ENCODE measurements at places on chromosomes 1 and 21.
A peak's percentile ranks its signal among the peaks of the same experiment; 100 is the strongest.

DNA sequence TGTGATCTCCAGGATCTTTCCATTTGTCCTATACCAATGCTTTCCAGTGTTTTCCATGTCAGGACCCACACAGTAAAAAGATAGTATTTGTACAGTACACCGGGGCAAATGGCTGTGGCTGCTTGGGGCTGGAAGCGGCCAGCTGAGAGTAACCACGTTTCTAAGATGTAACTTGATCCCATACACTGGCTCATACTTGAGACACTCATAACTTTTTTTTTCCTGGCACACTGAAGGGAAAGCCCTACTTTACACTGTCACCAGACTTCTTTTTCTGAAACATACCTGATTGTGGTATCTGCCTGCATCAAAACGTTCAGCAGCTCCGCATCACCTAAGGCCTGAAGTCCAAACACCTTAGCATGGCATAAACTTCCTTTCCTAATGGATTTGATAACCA is 21.6 kb downstream of the VPS13D start:
- DNase-seq, result no peak

GRCh38 chr1:55196433-55197035 is 18.6 kb downstream of the USP24 start:
- no peak for DNase-seq

- DNase-seq, result no peak
These were observed 36.1 kb downstream of the EIF2D start for GRCh38 chr1:206575894-206576737.

DNA sequence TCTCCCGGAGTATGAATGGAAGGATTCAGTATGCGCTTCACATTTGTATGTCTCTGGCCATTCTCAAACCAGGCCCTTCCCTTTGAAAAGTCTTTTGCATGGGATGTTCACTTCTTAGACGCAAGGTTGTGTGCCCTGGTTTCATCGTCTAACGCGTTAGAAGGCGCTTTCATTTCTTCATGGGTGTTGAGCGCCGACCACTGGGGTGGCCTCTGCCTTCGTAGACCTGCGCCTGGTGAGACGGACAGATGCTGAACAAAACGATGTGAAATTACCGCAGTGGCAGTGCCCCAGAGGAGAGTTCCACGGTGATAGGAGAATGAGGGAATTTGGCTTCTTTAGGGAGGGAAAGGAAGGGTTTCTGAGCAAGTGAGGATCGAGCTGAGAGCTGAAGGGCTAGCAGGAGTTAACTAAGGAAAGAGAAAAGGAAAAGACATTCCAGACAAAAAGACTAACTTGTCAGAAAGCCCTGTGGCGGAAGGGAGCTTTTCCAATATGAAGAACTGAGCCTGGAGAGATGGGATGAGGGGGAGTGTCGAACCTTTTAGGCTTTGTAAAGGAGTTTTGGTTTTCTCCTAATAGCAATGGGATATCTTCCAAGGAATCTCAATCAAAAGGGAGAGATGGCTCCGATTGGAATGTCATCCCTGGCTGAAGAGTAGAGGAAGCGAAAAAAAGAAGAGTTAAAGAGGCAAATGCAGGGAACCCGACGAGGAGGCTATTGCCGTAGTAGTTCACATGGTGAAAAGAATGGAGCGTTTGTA is 951 bp downstream of the GGPS1 start:
- DNase-seq, result peak; percentile 55

DNA sequence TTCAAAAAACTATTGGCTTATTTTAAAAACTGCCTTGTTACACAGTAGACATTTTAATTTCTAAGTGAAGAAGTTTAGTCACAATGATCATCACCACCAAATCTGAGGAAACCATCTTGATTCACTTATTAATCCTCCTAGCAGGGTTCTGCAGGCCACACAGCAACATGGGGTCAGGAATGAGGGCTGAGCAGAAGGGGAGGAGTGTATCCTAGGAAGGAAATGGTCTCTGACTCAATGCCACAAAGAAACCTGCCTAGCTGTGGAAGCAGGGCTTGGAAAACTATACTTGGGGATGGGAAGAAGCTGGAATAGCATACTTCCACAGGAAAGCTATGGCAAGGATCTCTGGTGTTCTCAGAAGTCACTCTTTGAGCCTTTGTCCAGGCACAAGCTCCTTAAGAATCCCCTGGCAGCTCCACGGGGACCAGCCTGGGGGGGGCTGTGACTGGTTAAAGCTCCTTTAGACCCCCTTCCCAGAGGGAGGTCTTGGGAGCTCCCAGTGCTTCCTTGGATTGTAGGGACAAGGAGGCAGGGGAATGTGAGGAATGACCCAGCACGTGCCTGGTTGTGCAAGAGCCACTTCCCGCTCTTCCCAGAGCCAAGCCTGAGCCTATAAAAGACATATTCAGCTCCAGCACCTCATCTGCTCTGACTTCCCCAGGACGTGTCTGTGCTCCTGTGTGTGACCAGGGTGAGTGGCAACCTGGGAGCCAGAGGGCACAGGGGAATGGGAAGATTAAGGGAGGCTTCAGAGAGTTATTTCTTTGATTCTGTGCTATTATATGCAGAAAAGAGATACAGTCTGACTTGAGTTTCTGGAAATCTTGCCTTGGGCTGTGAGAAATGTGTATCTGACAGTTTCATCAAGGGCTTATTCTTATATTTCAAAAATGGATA is at the start of gene LCE2A:
TSS of gene LCE2A (plus strand) at position 645 of the 900 bp plus-strand sequence. CDS start 557 bp downstream, outside the sequence.
- DNase-seq, result no peak

DNA sequence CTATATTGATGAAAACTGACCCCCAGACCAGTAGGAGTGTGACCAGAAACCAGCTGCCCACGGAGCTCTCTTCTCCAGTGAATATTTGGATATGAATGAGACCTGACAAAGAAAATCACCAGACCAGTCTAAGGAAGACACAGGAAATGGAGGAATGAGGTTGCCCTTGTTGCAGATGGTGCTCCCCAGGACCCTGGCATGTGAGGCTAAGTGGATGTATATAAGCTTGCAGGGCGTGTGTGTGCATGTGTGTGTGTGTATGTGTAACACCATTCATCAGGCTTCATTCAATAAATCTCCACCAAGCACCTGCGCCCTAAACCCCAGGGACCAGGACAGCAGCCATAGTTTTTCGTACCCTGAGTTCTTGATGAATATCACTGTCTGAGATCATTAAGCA is 14.4 kb downstream of the PHLDA3 start:
- no peak for DNase-seq

DNA sequence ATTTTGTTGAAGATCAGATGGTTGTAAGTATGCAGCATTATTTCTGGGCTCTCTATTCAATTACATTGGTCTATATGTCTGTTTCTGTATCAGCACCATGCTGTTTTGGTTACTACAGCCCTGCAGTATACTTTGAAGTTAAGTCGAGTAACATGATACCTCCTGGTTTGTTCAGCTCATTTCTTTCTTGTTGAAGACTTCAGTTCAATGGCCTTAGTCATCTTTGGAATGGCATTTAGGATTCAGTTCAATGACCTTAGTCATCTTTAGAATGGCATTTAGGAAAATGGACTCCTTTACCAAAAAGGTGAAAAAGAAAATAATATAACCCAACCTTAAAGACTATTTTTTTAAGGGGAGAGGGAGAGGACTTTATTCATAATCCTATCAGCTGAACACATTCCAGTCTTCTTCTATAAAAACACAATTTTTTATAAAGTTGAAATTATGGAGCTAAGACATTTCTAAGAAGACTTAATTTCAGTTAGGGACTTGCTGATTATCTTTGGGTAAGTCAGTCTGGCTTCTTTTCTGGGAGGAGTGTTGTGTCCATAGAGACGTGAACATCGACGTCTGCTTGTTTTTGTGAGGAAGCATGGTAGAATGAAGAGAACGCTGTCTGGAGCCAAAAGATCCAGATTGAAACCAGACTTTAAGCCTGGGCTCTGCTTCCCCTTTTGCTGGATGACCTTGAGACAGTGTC is 48.3 kb downstream of the DDR2 start:
- no peak for DNase-seq

GRCh38 chr1:61436016-61436415 is 288.9 kb downstream of the TM2D1 start:
- no peak for DNase-seq

GRCh38 chr21:21845901-21846300 is 847.7 kb downstream of the NCAM2 start:
- no peak for DNase-seq

- DNase-seq, result peak; percentile 98
These were observed 4.4 kb downstream of the ENTREP3 start for GRCh38 chr1:155250633-155251449.

GRCh38 chr21:45257673-45258341 is 29.9 kb downstream of the POFUT2 start:
- no peak for DNase-seq

DNA sequence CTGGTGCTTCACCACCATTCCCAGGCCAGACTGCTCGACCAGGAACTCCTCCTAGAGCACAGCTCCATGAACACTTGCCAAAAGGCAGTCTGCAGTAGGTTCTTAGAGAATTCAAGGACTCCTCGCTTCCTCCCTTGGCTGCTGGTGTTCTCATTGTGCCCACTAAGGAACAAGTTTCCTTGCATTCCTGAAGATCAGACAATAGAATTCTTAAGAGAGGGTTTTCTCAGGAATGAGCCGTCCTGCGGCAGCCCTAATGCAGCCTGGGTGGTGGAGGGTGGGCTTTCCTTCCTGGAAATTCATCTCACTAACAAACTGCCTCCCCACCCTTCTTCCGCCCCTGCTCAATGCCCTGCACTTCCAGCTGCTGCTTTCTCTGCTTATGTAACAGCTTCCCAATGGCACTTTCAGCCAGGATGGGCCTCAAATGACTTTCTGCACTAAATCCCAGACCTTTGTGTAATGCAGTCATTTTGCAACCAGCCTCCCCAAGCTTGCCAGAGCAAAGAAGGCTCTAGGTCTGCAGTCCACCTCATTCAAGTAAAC is 287.9 kb downstream of the PLPP3 start:
- no peak for DNase-seq

DNA sequence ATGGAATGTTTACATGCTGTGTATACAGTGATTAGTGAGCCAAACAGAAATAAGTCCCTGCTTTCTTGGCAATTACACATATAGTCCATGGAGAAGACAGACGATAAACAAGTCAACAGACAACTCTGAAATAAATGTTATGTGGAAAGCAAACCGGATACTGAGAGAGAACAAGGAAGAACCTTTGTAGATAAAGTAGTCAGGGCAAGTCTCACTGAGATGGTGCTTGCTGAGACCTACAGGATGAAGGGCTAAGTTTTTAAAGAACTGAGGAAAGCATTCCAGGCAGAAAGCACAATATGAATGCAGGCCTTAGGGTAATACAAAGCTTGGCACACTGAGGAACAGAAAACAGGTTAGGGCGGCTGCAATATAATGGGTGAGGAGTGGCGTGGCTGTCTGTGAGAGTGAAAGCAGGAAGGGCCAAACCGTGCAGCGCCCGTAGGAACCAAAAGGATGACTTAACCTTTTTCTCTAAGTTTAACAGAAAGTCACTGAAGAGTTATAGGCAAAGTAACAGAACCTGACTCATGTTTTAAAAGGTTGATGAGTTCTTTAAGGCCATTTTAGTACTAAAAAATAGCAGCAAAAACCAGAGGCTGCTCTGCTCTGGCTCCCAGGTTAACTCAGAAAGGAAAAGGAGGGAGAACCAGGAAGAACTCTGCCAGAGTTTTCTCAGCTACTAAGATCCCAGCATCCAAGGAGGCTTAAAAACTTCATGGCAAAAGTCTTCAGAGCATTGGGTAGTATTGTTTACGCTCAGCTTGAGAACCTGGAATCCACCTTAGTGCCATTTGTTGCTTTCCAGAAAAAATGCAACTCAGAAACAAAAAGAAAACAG is 8.7 kb upstream of the TTF2 start:
- DNase-seq, result peak; percentile 39

DNA sequence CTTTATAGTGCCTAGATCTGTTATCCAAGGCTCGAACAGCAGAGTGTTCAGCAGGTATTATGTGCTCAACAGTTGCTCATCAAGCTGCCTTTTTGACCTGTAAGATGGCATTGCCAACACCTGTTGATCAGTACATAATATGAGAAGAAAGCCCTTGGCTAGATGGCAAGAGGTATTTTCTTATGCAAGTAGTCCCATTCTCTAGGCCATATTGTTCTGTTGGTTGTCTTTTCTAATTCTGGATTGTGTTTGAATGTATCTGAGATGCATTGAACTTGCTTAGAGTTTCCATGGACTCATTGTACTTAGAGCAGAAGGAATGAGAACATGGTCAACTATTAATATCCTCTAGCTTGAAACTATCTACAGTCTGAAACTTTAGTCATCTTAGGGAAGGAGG is 57.4 kb downstream of the LRRC8D start:
- no peak for DNase-seq

- no peak for DNase-seq
These were observed 20.2 kb downstream of the PCSK9 start for GRCh38 chr1:55059302-55060132.

- DNase-seq, result no peak
These were observed 14.0 kb downstream of the RUNX1 start for GRCh38 chr21:35035116-35035515.

DNA sequence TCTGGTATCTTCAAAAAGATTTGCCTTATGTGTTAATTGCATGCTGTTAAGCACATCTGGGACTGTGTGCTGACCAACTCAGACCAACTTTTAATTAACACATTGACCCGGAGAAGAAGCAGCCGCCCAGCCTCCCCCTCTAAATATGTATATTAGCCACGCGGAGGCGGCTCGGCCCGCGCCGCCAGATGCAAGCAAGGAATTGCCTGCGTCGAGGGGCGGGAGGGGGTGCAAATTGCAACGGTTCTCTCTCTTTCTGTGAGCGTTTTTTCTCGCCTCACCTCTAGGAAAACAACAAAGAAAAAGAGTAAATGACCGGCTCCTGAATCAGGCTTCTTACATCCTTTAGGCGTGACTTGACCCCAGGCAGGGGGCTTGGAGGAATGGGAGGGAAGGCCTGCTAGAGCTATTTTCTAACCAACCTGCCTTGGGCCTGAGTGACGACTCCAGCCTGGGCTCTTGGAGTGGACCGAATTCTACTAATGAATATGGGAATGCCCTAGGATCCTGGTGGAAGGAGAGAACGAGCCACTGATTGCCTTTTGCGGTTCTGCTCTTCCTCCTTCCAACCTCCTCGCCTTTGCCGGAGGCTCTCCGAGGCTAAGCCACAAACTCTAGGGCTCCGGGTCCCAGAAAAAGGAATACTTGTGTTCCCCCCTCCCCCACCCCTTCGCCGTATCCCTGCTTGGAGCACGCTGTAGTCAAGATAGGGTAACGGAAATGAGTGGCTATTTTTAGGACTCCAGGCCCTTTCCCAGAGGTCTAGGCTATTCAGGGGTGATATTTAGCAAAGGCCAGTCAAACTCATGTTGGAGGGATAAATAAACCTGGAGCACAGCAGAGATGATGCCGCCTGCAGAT is 417.0 kb upstream of the ESRRG start:
- DNase-seq, result no peak

DNA sequence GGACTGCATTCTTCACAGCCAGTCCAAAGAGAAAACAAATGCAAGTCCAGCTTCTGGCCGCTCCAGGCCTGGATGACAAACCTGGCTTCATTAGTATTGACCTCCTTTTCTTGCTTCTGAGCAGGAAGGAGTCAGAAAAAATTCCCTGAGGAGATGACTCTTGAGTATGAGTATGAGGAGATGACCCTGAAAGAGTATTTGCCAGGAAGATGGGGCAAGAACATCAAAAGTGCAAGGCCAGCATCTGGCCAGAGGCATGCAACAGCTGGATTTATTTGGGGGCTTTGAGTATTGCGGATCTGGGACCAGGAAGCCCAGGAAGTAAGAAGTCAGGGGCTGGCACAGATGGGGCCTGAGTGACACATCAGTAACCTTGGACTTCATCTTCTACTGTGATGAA is 113.9 kb downstream of the GLIS1 start:
- no peak for DNase-seq

Data from stimulated activated CD4-positive, alpha-beta T cell treated with anti-CD3 and anti-CD28 coated beads, Interleukin-2, amount 100 ng/mL, for 24 hours (primary cell).